ENCODE measurements at places on chromosomes 7 and 10.

DNA sequence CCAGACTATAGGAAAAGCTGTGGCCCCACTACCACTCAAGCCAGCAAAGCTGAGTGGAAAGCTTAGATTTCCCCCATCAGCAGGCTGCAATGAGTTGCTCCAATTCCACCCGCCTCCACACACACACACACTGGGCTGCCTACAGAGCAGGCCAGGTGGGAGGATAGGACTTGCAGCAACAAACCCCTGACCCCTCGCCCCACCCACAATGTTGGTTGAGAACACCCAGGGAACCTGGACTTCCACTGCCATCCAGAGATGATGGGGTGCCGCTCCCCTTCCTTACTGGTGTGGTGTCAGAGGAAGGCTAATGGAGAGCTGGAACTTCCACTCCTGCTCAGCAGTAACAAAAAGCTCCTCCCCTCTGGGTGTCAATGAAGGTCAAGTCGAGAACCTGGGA, 16.8 kb upstream of the PLEKHA1 start:
- no peak for DNase-seq

DNA sequence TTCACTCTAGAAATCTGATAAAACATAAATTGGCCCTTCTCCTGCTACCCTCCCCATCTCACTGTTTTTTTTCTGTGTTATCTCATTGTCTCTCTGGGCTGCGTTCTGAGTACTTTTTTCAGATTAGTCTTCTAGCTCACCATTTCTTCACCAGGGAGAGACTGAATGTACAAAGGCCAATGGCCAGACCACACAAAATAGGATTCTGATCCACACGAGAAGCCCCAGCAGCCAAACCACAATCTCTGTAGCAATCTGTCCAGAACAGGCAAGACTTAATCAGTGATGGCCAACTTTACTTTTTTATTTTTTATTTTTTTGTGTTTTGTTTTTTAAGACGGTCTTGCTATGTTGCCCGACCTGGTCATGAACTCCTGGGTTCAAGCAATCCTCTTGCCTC, 55.9 kb upstream of the PAPSS2 start:
- no peak for DNase-seq

DNA sequence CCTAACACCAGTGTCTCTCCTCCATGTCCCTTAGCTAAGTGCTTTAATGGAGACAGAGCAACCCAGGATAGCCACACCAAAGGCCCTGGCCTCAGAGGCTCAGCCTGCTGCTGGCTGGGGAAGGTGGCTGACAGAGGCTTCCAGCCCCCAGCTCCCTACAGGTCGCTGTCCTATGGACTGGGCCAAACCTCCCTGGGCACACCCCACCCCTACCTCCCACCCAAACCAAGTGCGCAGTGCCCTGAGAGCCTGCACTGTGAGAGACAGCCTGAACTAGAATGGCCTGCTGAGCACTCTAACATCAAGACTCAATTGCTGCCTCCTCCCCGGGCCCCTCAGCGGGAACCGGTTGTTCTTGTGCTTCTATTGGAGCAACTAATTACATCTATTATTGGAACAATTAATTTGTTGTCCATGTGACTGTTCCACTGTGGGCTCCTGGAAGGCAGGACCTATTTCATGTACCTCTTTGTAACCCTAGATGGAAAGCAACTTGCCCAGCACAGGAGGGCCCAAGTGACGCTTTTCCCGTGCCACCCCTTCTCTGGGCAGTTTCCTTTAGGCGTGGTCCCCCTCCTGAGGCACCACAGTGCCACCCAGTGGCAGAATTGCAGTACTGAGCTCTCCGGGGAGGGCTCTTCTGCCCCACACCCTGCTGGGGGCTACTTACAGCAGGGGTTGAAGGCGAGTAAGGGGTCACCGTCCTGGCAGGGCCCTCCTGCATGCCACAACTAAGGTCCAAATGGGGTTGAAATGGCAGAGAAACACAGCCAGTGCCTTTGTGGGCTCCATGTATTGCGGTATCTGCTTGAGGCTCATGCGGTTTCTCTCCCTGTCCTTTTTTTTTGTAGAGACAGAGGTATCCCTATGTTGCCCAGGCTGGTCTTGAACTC, 63.7 kb upstream of the WAPL start:
- peak; percentile 76 for DNase-seq

GRCh38 chr10:110006358-110007160, 1.2 kb upstream of the ADD3 start:
- peak; percentile 67 for DNase-seq

GRCh38 chr7:477626-478220, 41.9 kb downstream of the PDGFA start:
- no peak for DNase-seq

- no peak for DNase-seq
Observed at GRCh38 chr7:55128693-55129394, 110.0 kb downstream of the EGFR start.

GRCh38 chr10:43044961-43045621, 31.8 kb upstream of the RET start:
- no peak for DNase-seq

DNA sequence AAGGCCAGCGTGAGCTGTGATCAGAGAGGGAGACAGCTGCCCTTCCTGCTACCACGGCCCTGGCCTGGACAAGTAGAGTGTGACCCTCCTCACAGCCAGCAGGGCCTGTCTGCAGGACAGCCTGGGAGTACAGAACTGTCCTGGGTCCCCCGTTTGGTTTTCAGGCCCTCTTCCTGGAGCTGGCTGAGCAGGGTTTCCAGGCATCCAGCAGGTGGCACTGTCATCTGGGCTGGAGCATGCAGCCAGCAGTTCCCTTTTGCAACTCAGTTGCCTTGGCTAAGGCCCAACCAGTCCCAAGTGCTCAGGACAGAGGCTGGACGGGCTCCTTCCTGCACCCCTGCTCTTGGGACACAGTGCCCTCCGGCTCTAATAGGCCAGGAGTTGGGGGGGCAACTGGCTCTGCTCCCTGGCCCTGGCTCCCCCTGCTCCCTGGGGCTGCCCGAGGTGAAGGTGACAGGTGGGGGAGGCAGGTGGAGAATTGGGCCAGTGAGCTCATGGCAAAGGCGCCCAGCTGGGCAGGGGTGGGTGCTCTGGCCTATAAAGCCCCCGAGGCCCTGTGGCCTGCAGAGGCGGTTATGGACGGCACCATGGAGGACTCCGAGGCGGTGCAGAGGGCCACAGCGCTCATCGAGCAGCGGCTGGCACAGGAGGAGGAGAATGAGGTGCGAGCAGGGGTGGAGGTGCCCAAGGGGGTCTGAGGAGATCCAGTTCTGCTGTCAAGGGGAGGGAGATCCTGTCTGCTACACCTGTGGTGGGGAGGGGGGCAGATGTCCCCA, at the start of gene ANKRD2:
ANKRD2 (plus strand) TSS at position 566 of the 776 bp plus-strand sequence; CDS start at position 576, 10 bp downstream.
- peak; percentile 73 for DNase-seq

DNA sequence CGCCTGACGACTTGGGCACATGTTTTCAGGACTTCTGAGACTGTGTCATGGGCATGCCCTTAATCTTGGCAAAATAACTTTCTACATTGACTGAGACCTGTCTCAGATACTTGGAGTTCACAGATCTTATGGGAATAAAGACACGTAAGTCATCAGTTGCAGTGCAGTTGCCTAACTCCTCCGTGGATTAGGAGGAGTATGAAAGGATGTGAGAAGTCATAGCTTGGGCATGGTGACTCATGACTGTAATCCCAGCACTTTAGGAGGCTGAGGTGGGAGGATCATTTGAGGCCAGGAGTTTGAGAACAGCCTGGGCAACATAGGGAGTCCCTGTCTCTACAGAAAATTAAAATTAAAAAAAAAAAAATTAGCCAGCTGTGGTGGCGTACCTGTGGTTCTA, 49.6 kb downstream of the EXOC6 start:
- DNase-seq, result no peak

DNA sequence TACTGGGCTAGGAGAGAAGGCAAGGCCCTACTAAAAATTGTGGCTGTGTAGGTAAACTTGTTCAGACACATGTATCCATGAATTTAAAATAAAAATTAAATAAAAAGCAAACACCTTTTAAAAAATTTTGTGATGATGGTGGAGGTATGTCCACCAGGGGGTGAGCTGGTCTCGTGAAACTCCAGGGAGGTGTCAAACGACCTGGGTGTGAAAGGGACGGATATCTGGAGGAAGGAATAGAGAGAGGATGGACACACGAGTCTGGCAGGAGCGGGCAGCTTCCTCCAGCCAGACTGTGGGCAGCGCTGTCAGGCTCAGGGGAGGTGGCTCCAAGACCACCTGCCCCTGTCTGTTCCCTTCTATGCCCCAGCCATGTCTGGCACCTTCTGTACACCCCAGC, 34.8 kb upstream of the DMBT1 start:
- DNase-seq, result peak; percentile 61

DNA sequence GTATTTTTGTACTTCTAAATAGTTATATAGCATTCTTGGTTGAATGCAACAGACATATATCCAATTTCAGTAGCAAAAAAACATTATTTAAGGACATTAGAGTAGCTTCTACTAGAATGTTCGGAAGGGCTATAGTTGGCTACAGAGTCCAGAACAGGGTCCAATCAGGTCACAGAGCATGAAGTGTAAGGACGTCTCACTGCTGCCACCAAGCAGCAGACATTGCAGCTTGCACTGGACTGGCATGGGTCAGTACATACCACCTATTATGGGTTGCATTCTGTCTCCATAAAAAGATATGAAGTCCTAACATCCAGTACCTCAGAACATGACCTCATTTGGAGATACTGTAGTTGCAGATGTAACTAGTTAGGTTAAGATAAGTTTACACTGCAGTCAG, 87.3 kb downstream of the LHFPL3 start:
- DNase-seq, result no peak

DNA sequence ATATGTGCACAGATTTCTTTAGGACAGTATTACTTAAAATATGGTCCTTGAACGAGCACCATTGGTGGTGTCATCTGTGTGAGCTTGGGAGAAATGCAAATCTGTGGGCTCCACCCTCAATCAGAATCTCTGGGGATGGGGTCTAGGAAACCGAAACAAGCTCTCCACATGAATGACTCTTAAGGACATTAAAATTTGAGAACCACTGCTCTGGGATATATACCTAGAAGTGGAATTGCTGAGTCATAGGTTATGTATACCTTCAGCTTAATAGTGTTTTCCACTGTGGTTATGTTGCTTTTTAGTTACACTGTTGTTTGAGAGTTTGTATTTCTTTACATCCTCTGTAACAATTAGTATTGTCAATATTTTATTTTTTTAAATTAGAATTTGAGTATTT, 24.0 kb downstream of the ZNRF2 start:
- DNase-seq, result no peak

DNA sequence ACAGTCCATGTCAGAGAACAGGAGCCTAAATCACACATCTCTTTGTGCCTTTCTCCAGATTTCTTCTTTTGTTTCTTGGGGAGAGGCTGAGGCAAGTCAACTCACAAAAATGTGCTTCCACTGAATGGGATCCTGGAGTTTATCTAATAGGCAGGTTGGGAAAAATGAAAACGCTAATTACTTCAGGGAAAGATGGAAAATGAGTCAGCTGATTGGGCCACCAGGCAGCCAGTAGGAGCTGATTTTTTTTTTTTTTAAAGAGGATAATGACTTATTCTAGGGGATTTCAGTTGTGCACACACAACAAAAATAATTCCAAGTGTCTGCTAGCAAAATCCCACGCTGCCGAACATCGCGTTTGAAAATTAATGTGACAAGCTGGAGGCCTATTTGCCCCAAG, 412.8 kb upstream of the ZMIZ1 start:
- DNase-seq, result no peak

GRCh38 chr7:135459951-135460567, 49.8 kb downstream of the CNOT4 start:
- no peak for DNase-seq

DNA sequence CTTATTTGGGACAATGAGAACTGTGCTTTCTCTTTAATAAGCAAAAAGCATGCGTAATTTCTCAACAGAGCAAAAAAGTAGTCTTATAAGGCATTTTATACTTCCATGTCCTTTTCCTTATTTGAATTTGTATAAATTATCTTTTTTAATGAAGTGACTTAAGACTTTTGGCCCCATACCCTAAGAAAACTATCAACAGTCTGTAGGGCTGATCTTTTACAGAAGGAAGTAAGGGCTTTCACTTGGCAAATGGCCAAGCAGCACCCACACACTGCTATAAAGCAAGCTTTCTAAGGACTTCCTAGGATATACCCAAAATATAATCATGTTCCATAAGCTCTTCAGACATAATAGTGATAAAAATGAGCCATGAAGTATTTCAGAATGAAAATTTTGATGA, 3.4 kb downstream of the CRPPA start:
- no peak for DNase-seq

DNA sequence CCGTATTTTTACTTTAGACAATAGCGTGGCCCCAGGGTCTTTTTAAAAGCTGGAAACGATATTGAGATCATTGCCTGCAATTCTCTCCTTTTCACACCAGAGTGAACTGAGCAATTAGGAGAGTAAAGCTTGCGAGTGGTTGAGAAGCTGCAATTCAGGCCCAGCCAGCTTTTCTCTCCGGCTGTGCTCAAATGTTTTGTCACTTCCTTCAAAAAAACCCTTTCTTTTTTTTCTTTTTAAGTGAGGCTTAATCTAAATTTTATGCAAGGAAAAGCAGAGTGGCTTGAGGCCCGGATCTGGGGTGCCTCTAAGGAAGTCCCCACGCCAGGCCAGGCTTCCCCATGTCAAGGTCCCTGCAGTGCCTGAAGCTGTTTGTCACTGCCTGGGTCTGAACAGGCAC, 433.9 kb downstream of the GLRX3 start:
- DNase-seq, result no peak

GRCh38 chr10:110706690-110707098, 62.6 kb downstream of the RBM20 start:
- no peak for DNase-seq

- peak; percentile 19 for DNase-seq
Observed at GRCh38 chr7:78039790-78040776, 241.5 kb downstream of the PHTF2 start.

GRCh38 chr10:28778524-28778923, 101.2 kb downstream of the BAMBI start:
- no peak for DNase-seq

All from colonic mucosa (tissue), 4 donors.